ENCODE measurements at places on chromosomes 2 and 18.

- no peak for DNase-seq
These were observed 62.3 kb upstream of the ZFP36L2 start for GRCh38 chr2:43288417-43289305.

GRCh38 chr2:207091176-207091575 lies 74.6 kb downstream of the KLF7 start:
- DNase-seq = no peak

DNA sequence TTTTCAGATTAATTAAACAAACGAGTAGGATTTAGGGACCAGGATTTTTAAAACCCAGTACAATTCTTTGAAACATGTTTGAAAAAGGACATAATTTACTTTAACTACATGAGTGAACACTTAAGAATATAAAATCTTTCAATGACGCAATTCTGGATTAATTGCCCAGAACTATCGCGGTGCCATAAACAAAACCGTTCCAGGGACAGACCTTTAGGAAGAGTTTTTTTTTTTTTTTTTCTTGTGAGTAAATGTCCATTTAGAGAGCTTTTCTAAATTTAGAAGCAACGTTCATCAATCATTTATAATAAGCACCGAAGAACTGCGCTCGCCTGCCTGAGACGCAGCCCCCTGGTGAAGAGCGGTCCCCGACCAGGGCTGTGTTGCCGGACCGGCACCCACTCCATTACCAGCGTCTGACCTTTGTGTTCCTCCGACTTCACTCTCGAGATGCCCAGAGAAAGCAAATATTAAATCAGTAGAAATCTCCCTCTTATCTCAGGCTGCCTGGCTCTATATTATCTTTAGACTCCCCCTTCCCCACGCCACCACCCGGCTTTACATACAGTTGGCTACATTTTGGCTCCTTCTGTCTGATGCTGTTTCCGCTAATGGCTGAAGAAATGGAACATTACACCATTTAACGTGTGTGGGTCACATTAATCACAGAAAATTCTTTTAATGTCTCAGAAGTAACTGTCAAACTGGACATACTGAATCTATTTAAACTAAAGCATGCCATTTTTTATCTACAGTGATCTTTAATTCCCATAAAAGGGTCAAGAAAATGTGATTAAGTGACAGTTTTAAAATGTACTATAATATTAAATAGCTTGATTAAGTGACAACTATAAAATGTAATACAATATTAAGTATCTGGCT lies 364.0 kb upstream of the MEIS1 start:
- peak; percentile 69 for DNase-seq

GRCh38 chr18:76953583-76954233 lies 131.4 kb downstream of the ZNF236 start:
- DNase-seq = no peak

DNA sequence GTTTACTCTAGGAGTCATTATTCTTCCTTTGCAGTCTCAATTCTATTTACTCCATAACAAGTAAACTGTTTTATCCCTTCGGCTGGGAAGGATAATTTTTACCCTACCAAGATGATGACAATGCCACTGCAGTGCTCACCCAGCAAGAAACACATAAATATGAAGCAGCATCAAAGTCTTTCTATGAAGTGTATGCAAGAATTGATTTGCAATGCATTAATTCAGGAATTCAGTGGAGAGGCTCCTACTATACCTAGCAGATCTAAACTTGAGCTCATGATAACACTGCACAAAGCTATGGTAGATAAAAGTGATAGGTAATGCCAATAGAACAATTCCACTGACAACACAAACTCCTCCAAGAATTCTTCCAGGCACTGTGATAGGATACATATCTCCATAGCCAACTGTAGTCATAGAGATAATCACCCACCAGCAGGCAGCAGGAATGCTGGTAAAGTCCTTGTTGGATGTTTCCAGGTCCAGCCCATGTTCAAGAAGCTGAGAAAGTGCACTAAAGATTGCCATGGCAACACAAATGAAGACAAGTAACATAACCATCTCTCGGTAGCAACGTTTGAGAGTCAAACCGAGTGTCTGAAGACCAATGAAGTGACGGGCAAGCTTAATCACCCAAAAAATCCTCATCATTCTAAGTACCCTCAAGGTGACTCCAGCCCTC lies 49.9 kb downstream of the KCNG3 start:
- DNase-seq = no peak

DNA sequence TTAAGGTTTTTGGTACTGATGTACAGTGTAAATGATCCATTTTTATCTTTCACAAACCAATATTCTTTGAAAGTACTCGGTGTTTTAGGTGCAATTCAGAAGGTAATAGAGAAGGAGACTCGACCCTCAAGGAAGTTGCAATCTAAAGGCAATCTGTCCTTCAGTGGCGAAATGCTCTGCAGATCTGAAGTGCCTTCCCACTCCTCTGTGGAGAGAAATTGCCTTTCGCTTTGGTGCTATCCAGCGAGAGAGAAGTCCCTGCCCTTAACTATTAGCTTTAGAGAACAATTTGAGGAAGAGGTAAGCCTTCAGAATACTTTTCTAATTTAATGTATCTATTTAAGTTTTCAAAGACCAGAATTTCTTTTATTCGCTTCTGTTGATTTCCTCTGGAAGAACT lies 371.8 kb upstream of the FANCL start:
- DNase-seq = no peak

DNA sequence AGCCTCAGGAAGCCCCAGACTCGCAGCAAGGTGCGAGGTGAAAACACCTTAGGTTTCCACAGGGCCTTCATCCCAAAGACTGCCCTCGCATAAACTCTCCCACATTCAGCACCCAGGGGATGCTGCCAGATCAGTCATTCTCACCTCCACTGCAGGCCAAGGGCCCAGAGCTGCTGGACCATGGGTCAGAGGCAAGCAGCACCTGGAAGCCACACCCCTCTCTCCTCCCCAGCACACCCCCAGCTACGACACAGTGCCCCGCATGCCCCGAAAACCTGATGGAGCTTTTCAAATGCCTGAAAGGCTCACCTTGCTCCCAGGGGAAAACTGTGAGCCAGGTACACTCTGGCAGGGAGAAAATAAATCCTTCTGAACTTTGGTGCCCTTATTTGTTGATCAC lies 31.9 kb upstream of the LDLRAD4 start:
- DNase-seq = no peak

GRCh38 chr2:198097630-198098029 lies 293.2 kb downstream of the PLCL1 start:
- no peak for DNase-seq

DNA sequence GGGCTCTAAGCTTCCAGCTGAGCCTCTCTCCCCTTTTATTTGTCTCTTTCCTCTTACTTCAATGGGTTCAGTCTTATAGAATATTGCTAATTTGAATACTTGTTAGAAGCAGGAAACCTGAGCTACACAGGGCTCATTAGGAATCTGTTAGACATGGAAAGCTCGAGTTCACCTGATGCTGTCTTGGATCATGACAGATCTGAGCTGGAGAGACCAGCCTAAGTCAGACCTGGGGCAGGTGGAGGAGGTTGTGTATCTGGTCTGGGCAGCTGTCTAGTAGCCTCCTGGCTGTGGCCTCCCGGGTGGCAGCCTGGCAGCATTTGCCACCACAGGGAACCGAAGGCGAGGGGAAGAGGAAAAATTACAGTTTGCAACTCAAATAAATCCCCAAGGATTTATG lies 185.9 kb downstream of the ICOS start:
- no peak for DNase-seq

- no peak for DNase-seq
These were observed 834.3 kb downstream of the LRRTM4 start for GRCh38 chr2:76687923-76688322.

- no peak for DNase-seq
These were observed 1344.5 kb upstream of the CHAC2 start for GRCh38 chr2:52423111-52423510.

- no peak for DNase-seq
These were observed 420.3 kb upstream of the POU3F3 start for GRCh38 chr2:104433657-104434056.

- DNase-seq = no peak
These were observed 86.6 kb downstream of the SOWAHC start for GRCh38 chr2:109700680-109701274.

GRCh38 chr2:120531863-120532600 lies 186.1 kb downstream of the INHBB start:
- no peak for DNase-seq
